ENCODE measurements at places on chromosomes 4 and X.

GRCh38 chr4:52869196-52869595 lies 7.1 kb downstream of the RASL11B start:
- no peak for DNase-seq

DNA sequence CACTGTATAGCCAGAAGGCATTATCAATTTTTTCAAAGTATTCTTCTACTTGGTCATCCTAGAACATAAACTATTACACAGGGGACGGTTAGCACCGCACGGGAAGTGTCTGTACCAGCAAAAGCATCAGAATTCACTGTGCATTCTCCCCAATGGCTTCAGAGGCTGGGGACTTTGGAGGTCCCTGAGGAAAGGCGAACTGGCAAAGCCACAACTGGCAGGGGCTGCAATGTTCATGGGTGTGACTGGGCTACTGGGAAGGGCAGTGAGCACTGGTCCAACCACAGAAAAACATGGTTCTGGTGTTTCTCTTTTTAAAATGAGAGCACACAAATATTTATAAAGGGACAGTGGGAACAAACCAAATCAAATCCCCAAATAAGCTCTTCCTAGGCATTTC lies 83.5 kb downstream of the C4orf51 start:
- DNase-seq, result no peak

- DNase-seq, result no peak
These were observed 245.1 kb downstream of the PPP3CA start for GRCh38 chr4:101102114-101102742.

- no peak for DNase-seq
These were observed 37.8 kb downstream of the DGKK start for GRCh38 chrX:50432829-50433289.

DNA sequence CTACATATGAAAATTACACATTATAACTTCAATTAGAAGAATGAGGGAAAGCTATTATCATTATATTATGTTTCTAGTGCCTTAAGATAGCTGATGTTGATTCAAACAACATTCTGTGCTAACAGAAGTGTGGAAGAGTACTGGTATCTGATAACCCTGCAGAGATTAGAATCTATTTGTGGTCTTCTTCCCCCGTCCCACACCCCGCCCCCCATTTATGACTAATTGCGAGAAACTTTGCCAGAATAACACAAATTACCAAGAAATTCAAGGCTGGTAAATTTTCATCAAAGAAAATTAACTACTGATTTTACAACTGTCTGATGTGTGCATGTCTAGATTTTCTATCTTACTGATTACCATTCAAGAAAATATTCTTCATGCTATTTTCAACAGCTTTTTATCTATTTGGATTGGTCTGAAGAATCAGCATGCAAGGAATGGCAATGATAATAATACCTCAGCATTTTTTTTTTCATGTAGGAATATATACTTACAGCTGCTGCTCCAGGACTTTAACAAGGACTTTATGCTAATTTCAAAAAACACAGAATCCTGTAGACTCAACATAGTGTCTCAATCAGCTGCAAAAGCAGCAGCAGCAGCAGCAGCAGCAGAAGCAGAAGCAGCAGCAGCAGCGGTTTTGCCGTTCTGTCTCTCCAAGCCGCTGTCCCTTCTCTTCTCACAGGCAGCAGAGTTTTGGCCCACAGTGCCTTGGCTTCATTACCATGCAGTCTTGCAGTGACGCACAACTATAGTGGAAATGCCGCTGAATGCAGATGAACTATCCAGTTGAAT lies 126.7 kb downstream of the FRYL start:
- DNase-seq, result no peak

DNA sequence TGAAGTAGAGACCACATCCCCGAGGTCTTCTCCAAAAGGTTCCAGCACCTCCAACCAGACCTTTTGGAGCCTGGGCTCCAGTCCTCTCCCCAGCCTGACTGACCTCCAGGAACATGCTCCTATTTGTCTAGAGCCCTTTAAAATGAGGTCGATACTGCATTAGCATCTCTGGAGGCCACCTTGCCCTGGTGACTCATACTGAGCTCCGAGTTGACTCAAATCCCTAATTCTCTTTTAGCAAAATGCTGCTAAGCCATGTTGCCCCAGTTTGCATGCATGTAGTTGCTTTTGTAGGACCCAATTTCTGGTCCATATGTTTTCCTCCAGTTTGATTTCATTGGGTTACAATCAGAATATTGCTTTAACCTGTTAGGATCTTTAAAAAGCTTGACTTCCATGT lies 43.5 kb upstream of the CITED1 start:
- peak; percentile 30 for DNase-seq

- no peak for DNase-seq
These were observed 150.3 kb downstream of the PCDH7 start for GRCh38 chr4:30870513-30870912.

GRCh38 chr4:169063441-169063840 lies 53.4 kb upstream of the CBR4 start:
- no peak for DNase-seq

DNA sequence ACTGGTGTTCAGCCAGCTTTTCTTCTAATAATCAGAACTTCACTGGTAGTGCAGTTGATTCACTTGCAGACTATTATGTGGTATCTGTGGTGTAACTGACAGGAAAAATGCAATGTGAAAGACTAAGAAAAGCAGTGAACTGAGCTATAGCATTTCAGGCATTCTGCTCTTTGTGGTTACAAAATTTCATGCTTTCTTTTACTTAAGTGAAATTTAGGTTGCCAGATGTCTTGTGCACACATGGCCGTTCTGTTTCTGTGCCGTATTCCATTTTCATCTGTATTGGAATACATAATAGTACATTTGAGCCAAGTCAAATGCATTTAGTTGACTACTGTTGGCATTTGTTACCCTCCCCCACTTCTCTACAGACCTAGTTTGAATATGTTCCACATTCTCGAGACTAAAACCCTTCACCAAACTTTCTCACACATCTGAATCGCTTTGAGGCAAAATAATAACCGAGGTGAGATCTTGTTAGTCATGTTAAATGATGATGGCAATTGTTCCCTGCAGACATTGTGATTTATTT lies 8.2 kb downstream of the RTL3 start:
- no peak for DNase-seq

DNA sequence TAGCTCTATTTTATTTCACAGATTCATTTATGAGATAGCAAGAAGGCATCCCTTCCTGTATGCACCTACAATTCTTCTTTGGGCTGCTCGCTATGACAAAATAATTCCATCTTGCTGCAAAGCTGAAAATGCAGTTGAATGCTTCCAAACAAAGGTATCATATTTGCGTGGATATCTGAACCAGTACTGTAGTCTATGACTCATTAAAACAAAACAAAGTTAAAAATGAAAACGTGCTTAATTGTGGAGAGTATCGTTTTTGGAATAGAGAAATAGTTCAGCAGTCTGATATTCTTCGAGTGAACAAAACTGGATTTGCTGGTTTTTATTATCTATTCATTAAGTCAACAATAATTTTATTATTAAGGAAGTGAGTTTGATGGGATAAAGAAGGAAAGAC lies 6.3 kb downstream of the AFP start:
- DNase-seq, result no peak

- peak; percentile 6 for DNase-seq
These were observed 642.9 kb downstream of the STPG2 start for GRCh38 chr4:97500423-97500822.

- DNase-seq, result no peak
These were observed 1125.5 kb downstream of the FAT4 start for GRCh38 chr4:126440297-126440696.

DNA sequence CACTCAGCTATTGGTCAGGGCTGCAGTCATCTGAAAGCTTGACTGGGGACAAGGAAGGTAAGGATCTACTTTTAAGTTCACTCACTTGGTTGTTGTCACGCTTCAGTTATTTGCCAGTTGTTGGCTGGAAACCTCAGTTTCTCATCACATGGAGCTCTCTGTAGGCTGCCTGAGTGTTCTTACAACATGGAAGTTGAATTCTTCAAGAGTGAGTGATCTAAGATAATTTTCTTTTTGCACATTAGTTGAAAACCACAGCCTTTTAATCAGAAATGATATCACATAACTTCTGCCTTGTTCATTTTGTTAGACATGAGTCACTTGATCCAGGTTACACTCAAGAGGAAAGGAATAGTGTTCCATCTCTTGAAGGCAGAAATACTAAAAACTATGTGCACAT lies 552.7 kb downstream of the RAPGEF2 start:
- no peak for DNase-seq

DNA sequence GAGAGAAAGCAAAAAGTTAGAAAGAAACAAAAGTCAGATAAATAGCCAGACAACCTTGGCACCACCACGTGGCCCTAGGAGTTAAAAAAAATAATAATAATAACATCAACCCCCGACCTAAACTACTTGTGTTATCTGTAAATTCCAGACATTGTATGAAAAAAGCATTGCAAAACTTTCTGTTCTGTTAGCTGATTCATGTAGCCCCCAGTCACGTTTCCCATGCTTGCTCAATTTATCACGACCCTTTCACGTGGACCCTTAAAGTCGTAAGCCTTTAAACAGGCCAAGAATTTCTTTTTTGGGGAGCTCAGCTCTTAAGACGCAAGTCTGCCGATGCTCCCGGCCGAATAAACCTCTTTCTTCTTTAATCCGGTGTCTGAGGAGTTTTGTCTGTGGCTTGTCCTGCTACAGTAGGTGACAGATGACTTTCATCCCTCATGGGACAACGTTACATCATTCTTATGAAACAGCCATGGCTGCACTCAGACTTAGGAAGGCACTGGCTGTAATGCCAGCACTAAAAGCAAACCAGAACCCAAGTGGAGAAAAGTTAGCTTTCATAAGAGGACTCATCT lies 520 bp downstream of the ACOX3 start:
- DNase-seq, result no peak

GRCh38 chr4:40150932-40151331 lies 45.9 kb upstream of the RHOH start:
- no peak for DNase-seq

GRCh38 chr4:100555611-100556337 lies 38.0 kb upstream of the EMCN start:
- DNase-seq, result no peak

GRCh38 chrX:20857746-20858145 lies 516.5 kb upstream of the CNKSR2 start:
- no peak for DNase-seq

- DNase-seq, result no peak
These were observed 6.4 kb upstream of the AP1AR start for GRCh38 chr4:112225157-112225556.

Data from GM10248 (cell line).